ENCODE measurements at places on chromosomes 4 and X.
A peak's percentile ranks its signal among the peaks of the same experiment; 100 is the strongest.

DNA sequence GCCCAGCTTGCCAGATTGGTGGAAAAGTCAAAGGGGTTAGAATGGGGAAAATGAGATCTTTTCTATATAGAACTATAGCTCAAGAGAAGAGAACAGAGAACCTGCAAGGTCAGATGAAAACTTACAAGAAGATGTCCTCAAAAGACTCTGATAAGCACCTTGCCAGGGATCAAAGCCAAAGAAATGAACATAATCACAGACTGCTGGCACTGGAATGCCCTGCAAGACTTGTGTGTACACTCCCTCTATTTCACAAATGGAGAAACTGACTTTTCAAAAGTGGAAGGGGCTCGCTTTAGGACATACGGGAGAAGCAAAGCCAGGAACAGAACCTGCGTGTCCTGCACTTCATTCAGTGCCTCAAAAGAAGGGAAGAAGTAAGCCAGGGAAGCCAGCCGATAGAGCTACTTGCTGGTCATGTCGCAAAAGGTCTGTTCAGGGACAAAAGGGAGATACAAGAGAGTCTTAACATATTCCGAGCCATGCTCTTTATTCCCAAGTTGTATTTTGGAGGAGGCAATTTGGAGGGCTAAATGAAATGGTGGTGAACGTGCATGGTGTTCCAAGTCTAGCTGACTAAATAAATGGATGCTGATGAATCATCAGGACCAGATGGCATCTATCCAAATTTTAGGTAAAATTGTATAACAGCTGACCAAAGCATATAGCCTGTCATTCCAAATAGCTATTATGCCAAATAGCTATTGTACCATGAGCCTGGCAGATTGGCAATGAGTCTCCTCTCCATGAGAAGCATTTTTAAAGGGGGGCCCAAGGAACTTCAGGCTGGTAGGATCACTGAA is 175.6 kb upstream of the GPC4 start:
- DNase-seq = no peak

- peak; percentile 17 for DNase-seq
Measured at GRCh38 chr4:48909697-48910096, 3.1 kb upstream of the OCIAD2 start.

DNA sequence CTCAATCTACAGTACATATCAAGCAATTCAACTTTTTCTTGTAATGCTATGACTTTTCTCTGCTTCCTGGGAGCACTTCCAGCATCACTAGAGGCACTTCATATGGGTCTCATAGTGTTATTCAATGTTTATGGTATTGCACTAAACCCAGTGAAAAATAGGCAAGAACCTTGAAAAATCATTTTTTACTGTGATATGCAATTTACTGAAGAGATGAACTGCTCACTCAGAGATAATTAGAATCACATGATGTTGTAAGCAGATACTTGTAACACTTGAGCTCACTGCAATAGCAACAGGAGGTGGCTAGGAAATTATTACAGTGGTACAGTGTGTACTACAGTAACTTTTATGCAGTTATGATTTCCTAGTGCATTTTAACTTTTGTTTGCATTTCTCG is 93.3 kb downstream of the RASGEF1B start:
- DNase-seq = no peak

GRCh38 chrX:103063918-103064434 is at the start of gene BEX1:
Gene BEX1 (minus strand): TSS chrX:103064171. CDS start chrX:103063274, 897 bp downstream.
- peak; percentile 86 for DNase-seq

- no peak for DNase-seq
Measured at GRCh38 chrX:69303231-69303630, 138.0 kb upstream of the PJA1 start.

- no peak for DNase-seq
Measured at GRCh38 chr4:10225096-10225495, 108.5 kb upstream of the WDR1 start.

DNA sequence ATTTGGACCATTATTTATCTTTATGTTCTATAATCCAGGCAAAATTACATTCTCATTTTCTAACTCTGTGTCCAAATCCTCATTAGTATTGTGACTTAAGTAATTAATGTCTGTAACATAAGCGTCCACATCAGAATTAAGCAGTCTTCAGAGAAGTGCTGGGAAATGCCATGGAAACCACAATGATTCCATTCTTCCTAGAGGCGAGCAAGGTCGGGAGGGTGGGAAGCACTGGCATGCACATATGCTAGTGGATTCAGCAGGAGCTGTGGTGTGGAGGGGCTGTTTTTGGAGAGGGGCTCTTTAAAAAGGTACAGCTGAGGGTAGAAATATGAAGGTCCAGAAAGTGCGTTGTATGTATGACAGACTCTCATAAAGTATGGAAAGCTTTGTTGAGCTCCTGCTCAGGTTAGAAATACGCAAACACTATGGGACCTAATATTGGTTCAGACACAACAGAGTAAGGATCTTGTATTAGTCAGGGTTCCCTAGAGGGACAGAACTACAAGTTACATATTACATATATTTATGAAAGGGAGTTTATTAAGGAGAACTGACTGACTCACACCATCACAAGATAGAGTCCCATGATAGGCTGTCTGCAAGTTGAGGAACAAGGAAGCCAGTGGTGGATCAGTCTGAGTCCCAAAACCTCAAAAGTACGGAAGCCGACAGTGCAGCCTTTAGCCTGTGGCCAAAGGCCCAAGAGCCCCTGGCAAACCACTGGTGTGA is 61.5 kb downstream of the GLRA2 start:
- DNase-seq = no peak

GRCh38 chrX:36974911-36975310 is 33.3 kb upstream of the FAM47C start:
- no peak for DNase-seq

DNA sequence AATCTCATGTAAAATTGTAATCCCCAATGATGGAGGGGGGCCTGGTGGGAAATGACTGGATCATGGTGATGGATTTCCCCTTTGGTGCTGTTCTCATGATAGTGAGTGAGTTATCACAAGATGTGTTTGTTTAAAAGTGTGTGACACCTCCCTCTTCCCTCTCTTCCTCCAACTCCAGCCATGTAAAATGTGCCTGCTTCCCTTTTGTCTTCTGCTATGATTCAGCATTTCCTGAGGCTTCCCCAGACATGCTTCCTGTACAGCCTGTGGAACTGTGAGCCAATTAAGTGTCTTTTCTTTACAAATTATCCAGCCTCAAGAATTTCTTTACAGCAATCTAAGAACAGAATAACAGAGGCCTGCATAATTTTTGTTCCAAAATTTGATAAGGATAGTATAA is 85.2 kb downstream of the ANAPC10 start:
- no peak for DNase-seq

DNA sequence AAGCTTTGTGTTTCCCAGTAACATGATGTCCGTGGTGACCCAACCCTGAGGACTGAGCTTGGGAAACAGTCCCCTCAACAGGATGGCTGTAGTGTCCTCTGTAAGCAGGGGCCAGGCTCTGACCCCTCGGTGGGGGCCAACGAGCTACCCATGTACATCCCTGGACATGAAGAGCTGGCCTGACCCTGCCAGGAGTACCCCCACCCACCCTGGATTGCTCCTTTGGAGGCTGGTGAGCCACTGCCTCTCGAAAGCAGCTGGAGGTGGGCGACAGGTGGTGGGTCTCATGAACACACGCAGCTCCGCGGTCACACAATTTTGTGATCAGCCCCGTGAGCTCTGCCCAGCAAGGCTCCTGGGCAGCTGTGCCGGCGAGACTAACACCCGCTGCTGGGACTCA is 33.5 kb downstream of the NSG1 start:
- no peak for DNase-seq

GRCh38 chr4:116092961-116093360 is 979.5 kb upstream of the NDST4 start:
- DNase-seq = no peak

DNA sequence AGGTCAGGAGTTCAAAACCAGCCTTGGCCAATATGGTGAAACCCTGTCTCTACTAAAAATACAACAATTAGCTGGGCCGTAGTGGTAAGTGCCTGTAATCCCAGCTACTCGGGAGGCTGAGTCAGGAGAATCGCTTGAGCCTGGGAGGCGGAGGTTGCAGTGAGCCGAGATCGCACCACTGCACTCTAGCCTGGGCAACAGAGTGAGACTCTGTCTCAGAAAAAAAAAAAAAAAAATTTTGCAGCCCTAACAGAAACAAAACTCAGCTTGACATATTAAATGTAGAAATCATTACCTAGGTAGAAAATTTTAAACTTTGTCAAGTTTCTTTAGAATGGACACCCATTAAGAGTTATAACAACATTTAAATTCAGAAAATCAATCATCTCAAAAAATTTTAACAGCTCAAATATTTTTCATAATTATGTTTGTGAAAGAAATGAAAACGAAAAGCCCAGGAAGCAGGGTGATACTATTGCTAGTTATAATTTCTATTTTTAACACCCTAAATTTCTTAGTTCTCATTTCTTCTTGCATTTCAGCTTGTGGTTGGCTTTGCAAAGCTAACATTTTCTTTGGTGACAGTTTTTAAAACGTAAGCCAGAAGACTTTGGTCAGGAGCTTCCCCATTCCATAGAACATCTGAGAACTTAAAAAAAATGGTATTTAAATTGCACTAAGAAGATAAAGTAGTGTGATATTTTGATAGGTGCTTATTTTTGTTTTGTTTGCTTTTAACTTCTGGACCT is 33.3 kb upstream of the RBBP7 start:
- no peak for DNase-seq

DNA sequence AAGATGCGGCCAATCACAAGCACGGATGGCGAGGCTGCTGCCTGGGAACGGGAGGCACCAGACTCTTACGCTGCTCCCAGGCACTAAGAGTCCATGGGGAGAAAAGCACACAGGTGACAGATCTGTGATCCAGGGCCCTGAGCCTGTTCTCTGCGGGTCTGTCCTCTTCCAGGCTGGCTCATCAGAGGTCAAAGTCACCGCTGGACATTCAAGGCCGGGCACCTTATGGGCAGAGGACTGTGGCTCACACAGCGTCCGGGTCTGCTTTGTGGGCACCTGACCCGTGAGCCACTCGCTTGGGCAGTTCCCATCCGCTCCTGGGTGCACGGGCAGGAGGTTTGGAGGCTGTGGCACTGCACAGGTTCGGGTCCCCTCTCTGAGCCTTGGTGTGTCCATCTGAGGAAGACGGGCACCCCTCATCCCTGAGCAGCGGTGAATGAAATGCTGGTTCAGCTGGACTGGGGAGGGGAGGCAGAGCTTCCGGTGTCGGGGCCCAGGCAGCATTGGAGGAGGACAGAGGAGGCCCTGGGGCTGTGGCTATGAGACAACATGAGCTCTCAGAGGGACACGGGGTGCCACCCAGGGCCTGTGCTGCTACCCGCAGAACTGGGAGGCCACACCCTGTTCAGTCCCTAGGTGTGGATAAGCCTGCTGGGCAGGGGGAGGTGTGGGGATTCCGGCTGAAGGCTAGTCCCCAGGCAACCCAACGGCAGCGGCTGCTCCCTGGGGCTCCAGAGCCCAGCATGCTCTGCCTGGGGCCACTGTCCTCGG is 61.2 kb upstream of the AFAP1 start:
- DNase-seq = no peak

DNA sequence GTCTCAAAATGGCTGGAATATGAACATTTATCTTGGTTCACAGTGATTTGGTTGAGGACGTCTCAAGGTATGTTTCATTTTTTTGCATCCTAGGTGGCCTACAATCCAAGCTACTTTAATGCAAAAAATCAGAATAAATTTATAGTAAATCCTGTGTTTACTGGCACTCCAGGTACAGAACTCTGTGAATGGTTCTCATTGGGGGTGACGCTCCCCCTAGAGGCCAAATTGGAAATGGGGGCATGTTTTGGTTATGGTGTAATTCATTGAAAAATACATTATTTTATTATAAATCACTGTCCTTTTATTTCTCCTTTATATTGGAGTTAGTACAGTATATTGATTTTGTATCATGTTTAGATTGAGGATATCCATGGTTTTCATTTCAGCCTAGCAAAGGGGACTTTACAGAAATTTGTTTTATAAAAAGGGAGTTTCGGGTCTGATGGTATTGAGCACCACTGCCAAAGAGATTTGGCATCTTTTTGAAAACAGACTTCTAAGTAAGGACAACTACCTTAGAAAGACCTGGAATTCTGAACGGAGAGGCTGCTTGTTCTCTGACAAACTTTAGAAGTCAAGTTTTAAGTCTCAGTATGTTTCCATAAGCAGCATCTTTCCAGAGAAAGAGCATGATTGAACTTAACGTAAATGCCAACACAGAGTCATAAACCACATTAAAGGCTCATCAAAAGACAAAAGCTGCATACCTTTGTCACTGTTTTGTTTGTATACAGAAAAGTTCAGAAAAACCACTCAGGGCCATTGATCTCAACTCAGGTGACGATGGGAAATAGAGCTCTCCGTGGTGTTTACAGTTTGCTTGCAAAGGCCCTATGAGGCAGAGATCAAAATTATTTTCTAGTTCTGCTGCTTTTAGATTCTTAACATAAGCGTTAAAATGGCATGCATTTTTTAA is 19.4 kb downstream of the MTM1 start:
- peak; percentile 33 for DNase-seq

- no peak for DNase-seq
Measured at GRCh38 chr4:124636788-124637187, 75.7 kb downstream of the ANKRD50 start.

DNA sequence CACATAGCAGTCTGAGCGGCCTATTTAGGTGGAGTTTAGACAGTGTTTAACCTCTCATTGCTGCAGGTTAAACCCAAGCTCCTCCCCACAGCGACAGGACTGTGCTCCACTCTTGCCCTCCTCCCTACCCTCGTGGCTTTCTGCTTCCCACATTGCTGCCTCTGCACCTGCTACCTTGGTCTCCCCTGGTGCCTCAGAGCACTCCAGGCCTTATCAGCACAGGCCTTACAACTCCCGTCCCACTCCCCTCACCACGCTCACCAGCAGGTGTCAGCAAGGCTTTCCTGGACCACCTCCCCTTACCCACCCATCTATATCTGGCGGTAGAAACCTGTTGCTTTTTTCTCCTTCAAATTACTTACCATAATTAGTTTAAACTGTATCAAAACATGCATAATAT is 18.6 kb downstream of the HELT start:
- no peak for DNase-seq

DNA sequence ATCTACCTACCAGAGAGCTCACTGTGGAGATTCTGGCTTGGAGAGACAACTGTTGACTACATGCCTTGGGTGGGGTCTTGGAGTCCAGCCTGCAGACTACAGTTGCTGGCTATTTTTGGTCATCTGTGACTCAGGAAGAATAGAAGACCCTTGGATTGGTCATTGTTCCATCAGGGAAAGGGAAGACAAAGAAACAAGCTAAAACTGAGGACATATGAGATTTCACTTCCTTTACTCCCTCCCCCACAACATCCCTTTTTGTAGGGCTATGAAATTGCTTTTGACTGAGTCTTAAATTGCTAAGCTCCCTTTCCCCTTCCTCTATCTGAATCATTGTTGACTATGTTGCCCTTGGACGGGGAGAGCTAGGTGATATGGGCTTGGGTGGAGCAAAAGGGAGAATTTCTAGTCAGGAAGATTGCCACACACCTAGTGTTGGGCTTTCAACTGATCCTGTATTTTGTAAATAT is 11.7 kb downstream of the MSN start:
- DNase-seq = no peak

- peak; percentile 24 for DNase-seq
Measured at GRCh38 chr4:170374770-170375169, 285.0 kb upstream of the AADAT start.

GRCh38 chrX:97563531-97564133 is 679.9 kb downstream of the RPA4 start:
- DNase-seq = no peak

All from SK-N-SH (cell line).